ENCODE measurements at places on chromosomes 1 and 21.
A peak's percentile ranks its signal among the peaks of the same experiment; 100 is the strongest.

GRCh38 chr1:116489231-116489697, 81.6 kb downstream of the CD58 start:
- DNase-seq: peak; percentile 24

DNA sequence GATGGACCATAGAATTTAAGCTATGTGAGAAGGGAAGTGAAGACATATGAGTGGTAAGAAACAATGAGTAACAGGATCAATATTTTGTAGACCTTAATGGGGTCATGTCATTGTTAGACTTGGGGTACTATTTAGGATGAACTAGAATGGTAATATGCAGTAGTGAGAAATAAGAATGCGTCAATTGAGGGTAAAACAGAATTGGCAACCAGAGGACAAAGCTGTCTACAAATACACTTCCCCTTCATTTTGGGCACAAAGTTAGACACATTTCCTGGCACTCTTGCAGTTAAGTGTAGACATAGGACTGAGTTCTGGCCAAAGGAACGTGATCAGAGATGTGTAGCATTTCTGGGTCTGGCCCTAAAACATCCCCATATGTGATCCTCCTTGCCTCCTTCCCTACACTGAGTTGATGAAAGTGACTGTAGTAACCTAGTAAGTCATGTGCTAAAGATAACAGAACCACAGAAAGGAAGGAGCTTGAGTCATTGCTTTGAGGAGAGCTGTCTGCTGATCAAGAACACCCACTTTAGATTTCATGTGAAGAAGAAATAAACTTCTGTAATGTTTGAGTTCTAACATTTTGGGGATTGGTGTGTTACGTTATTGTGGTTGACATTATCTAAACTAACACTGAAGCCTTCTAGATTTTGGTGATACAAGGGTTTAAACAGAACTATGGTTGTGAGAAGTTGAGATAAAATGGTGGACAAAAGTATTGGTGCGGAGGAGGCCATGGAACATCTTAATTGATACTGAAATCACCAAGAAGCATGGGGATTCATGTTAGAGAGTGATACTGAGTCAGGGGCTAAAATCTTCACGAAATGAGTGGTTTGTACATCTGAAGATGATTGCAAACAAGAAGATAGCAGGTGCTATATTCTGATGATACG, 41.7 kb downstream of the CD55 start:
- DNase-seq: no peak

DNA sequence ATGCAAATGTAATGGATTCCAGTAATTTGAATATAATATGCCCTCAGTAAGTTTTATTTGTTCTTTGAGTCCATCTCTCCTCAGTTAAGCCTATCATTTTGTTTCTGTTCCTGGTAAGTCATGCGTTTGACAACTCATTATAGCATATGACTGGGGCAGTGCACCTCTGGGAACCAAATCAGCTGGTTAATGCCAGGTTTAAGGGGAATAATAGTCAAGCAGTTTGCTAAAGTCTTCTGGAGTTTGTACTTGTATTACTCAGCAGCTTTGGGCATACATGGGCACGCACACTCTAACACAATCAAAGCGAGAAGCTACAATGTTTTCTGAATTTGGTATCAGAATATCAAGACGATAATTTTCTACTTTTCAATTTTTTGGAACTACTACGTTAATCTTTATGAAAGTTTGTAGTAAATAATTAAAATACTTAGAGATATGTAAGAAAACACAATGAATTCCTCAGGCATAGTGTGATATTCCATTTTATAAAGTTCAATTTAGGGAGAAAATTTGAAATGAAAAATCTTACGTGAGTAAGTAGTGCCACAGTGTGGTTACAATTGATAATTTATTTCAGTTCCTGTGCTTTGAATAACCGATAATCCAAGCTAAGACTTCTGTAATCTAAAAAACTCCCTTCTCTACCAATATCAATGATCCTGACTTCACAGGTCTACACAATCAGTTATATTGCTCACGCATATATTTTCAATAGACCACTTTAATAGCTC, 43.8 kb upstream of the KCTD3 start:
- no peak for DNase-seq

DNA sequence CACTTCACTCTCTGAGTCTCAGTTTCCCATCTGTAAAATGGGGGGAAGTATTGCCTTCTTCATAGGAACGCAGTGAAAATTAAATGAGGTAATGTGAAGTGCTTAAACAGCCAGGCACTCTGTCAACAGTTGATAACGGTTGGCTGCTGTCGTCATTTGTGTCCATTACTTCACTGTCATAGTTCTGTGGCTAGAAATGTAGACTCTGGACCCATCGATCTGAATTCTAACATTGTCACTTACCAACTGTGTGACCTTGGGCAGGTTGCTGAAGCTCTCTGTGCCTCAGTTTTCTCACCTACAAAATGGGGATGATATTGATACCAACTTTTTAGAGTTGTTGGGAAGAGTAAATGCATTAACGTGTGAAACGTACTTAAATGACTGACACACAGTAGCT, 152.6 kb downstream of the PTPRU start:
- no peak for DNase-seq

- DNase-seq: no peak
These were observed 148.2 kb upstream of the COL6A1 start for GRCh38 chr21:45833414-45833813.

DNA sequence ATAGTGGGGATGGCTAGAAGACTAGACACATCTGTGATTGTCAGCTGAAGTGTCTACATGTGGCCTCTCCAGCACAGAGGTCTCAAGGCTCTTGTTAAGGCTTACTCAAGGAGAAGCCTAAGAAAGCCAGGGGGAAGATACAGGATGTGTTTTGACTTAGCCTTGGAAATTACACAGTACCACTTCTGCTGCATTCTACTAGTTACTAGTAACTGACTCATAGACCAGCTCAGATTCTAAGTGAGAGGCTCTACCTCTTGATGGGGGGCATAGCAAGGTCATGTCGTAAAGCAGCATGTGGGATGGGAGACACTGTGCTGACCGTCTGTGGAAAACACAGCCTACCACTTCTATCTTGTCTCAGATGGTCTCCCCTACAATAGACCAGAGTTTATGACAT, 99.5 kb downstream of the UBE2U start:
- DNase-seq: no peak

GRCh38 chr1:20552728-20553445, 514 bp downstream of the FAM43B start:
- DNase-seq: no peak

GRCh38 chr21:35507181-35507759, 458.2 kb upstream of the RUNX1 start:
- no peak for DNase-seq

DNA sequence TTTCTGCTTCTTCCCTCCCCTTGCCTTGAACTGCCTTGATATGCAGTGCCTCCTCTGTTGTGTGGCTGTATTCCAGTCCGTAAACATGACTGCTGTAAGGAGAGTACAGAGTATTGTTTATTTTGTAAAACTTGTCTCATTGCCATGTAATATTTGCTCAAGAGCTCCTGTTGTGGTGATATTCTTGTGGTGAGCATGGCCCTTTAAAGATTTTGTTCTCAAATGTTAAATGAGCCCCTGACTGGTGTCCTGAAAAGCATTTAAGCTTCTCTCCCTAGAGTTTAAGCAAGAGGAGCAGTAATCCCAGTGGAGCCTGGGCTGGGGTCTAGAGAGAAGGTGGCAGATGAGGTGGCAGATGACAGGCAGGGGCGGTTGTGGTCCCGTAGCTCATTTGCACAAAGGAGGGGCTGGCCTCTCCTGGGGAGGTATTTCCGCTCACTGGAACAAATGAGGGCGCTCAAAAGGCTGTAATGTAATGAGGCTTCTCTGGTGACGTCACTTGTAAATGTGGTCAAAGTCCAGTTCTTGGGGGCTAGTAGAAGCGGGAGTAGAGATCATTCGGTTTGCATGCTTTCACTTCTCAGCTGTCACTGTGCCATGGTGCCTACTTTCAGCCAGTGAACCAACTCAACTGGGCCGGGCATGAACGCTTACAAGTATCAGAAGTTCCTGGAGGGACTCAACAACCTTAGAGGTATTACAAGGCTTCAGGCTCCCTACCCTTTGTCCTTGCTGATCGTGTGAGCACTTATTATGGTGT, 46.0 kb upstream of the MACF1 start:
- DNase-seq: no peak

GRCh38 chr1:70945251-70945650, 102.4 kb downstream of the PTGER3 start:
- DNase-seq: no peak

DNA sequence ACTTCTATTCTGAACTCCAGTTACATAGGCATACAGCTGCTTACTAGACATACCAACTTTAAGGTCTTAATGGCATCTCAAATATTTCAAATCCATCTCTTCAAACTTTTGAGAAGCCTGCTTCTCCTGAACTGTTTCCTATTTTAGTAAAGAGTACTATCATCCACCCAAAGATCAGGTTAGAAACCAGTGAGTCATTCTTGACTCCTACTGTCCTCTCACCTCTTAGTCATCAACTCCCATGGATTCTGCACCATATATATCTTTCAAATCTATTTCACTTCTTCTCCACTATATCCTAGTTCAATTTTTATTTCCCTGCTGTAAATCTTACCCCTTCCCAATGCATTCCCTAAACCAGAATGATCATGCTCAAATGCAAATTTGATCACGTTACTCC, 18.1 kb upstream of the BEND5 start:
- no peak for DNase-seq

DNA sequence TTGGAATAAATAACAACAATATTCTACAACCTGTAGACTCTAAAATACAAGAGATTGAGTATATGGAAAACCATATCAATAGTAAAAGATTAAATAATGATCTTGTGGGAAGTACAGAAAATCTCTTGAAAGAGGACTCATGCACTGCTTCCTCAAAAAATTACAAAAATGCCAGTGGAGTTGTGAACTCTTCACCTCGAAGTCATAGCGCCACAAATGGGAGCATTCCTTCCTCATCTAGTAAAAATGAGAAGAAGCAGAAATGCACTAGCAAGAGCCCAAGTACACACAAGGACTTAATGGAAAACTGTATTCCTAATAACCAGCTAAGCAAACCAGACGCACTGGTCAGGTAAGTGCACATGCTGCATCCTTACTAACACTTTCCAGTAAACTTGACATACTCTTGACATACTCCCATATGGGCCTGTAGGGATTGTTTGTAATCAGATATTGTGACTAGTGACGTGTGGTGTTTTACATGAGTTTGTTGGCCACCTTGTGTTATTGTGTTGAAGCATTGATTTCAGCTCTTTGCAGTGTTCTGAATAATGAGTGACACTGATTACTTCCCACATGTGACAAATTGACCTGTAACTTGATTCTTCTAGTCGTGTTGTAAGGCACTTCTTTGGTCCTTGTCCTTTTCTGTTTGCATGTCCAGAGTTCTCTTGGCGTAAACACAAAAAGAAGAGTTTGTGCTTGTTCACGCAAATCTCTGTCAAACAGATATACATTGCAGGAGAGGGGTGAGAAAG, 28.0 kb downstream of the MACO1 start:
- peak; percentile 28 for DNase-seq

- DNase-seq: peak; percentile 46
These were observed 1.5 kb downstream of the MGST3 start for GRCh38 chr1:165632491-165632890.

GRCh38 chr21:44262338-44263056, 800 bp upstream of the DNMT3L start:
- DNase-seq: no peak

- DNase-seq: no peak
These were observed 21.1 kb upstream of the KCNH1 start for GRCh38 chr1:211155040-211155439.

DNA sequence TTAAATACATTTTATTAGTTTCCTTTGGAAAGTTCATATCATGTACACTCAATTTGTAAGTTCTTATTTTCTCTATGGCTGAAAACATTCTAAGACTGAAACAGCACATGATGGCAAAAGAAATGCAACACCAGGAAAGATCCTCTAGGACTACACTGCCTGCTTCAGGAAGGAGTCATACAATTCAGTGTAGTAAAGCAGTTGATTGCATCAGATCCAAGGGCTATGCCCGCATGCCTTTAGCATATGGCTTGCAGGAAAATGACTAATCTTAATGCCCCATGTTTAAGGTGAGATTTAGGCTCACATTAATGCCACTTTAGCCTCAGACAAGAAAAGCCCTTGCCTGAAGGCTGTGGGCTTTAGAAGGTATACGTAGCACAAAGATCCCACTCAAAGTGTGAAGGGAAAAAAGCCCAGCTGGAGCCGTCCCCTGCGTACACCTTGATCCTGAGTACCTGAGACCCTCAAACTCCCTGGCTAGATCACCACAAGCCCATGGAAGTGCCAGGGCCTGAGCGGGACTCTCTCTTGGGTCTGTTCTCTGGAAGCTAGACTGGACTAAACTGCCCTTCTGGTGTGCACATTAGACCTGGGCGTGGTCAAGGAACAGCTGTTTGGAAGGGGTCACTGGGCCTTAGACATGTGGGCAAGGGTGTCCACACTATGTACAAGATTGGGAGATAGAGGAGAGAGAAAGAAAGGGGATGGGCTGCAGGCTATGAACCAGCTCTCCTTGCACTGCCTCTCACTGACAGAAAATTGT, 52.9 kb downstream of the ESRRG start:
- DNase-seq: no peak

- no peak for DNase-seq
These were observed 62.6 kb upstream of the MACF1 start for GRCh38 chr1:39141925-39142324.

DNA sequence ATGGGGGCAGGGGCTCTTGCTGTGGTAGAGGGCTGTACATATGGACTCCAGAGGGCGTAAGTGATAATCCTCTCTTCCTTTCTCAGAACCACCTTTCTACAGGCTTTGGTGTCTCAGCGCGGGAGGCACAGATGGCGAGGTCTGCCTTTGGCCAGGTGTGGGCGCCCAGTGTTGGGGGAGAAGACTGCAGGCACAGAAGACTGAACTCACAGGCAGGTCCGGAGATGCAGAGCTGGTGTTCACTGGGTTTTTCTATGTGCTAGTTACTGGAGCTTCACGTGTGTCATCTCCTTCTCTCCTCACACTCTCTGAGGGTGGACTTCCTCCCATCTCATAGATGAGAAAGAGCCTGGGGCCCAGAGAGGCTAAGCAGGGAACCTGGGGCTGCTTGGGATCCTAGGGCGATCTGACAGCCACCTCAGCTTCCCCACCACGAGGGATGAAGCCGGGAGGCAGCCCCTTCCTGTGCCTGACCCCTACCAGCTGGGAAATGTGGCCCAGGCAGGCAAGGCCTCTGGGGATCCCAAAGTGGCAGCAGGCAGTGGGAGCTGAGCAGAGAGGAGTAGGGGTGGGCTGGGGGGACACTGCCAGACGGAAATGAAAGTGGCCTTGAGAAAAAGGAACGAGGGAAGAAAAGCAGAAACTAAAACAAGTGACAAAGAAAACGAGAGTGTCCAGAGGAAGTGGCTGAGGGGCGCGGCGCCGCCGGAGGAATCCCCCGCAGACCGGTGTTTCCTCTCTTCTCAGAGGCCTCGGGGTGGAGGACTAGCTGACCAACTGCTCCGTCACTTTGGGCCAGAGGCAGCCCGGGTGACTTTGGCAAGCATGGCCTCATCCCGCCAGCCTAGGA, 191.6 kb downstream of the HIVEP3 start:
- DNase-seq: peak; percentile 82

- DNase-seq: no peak
These were observed 127.4 kb downstream of the PATJ start for GRCh38 chr1:61869691-61870109.

GRCh38 chr21:31714741-31715365, 17.1 kb downstream of the SCAF4 start:
- DNase-seq: no peak

All from KBM-7 (cell line).